ENCODE measurements at places on chromosomes 11 and 22.

GRCh38 chr11:116162086-116162885, 610.5 kb downstream of the BUD13 start:
- no peak overlapping the region for H3K4me3 ChIP-seq
- no peaks in the 10 kb centered on the region for H3K27me3 ChIP-seq
- H3K4me1 ChIP-seq: no peaks in the 10 kb centered on the region
- H3K27ac ChIP-seq: no peak overlapping the region
- no peaks in the 10 kb centered on the region for H3K36me3 ChIP-seq

DNA sequence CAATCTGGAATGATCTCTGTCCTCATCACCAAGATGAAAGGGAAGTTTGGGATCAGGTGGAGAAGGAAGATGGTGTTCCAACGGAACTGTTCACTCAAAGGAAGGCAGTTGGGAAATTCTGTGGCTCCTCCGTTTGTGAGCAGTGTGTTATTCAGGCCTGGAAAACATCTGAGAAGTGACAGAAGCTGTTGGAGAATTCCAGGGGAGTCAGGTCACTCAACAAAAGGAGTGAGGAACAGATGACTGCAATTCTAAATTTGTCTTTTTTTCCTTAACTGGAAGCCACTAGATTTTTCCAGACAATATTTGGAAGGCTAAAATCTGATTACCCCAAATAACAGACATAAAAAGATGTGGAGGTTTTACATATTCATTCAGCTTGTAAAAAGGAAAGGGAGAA, 107.8 kb downstream of the CD44 start:
- no peaks in the 10 kb centered on the region for H3K36me3 ChIP-seq
- no peaks in the 10 kb centered on the region for H3K4me1 ChIP-seq
- H3K27ac ChIP-seq: no peak overlapping the region

DNA sequence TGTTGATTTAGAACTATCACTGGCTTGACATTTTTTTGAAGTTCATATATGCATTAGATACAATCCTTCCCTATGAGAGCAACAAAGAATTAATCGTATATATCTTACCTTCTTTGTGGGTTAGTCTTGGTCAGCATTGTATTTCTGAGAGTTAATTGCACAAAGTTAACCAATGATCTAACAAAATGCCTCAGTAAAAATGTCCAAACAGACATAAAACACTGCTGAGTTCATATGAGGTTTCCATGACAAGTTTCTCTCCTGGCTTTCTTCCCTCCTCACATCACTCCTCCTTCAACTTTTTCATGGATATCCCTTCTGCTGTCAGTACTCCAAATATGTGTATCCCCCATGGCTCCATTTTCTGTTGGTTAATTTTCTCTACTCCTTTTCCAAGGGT, 9.0 kb downstream of the MAP6 start:
- no peaks in the 10 kb centered on the region for H3K27me3 ChIP-seq
- no peaks in the 10 kb centered on the region for H3K36me3 ChIP-seq
- no peaks in the 10 kb centered on the region for H3K4me1 ChIP-seq
- DNase-seq: no peak
- H3K4me3 ChIP-seq: no peak overlapping the region

- DNase-seq: no peak
- H3K4me3 ChIP-seq: no peak overlapping the region
- H3K36me3 ChIP-seq: no peaks in the 10 kb centered on the region
- no peak overlapping the region for H3K27ac ChIP-seq
- H3K4me1 ChIP-seq: no peaks in the 10 kb centered on the region
Measured at GRCh38 chr11:11218629-11218986, 134.4 kb downstream of the CSNK2A3 start.

DNA sequence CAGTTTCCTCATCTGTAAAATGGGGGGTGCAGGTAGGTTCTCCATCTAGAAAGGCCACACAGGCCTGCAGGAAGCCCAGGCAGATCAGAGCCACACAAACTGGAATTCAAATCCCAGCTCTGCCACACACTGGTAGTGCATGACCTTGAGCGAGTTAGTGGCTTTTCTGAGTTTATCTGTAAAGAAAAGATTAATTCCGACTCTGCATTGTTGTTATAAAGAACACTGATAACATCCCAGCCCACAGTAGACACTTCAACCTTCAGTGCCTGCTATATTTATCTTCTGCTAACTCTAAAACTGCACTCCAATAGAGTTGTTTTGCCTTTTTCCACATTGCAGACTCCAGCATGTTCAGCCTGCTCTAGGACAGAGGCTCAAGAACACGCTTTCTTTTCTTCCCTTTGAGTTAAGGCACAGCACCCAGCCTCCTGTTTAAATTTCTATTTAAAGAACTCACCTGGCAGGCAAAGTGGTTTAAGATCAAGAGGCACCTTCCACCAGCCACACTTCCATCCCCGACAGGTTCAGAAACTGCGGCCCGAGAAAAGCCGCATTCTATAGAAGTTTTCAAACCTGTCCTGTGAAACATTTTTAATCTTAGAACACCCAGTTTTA, 133.9 kb downstream of the PLEKHA7 start:
- no peak overlapping the region for H3K4me3 ChIP-seq
- no peaks in the 10 kb centered on the region for H3K36me3 ChIP-seq
- H3K27ac ChIP-seq: no peak overlapping the region

GRCh38 chr11:107857550-107858216, 904 bp downstream of the SLC35F2 start:
- H3K4me1 ChIP-seq: peaks cover 2% of the 10 kb centered on the region
- peak overlapping the region; percentile 45 for H3K27ac ChIP-seq
- H3K27me3 ChIP-seq: no peaks in the 10 kb centered on the region
- no peak for DNase-seq

Data from kidney (tissue), 22 donors.